Pulmonary artery endothelial cell (primary cell): ENCODE measurements at places on chromosomes 2 and 18. TPM values are rescaled to one million over a fixed set of nuclear protein-coding genes. Genes with fewer than 3 reads are reported as not detected.

CRACDL gene
- 9.7 and 9.9 TPM in 2 replicates for total RNA-seq

PLA2R1 gene
- total RNA-seq, result 19.6 and 25.2 TPM in 2 replicates

LOXHD1 gene
- total RNA-seq, result not detected in 2 replicates

GAL3ST2 gene
- total RNA-seq, result not detected in 2 replicates

SPOPL gene
- total RNA-seq, result 17.5 and 17.9 TPM in 2 replicates

CROCC2 gene
- total RNA-seq, result not detected in 2 replicates
